ENCODE measurements at places on chromosomes 12 and 14.

- peak; percentile 49 for DNase-seq
- H3K4me3 ChIP-seq = no peak overlapping the region
- H3K27ac ChIP-seq = no peak overlapping the region
- no peaks in the 10 kb centered on the region for H3K36me3 ChIP-seq
- H3K4me1 ChIP-seq = no peaks in the 10 kb centered on the region
Observed at GRCh38 chr14:56491299-56492285, 88.0 kb upstream of the TMEM260 start.

- no peaks in the 10 kb centered on the region for H3K27me3 ChIP-seq
- no peak overlapping the region for H3K4me3 ChIP-seq
- no peaks in the 10 kb centered on the region for H3K36me3 ChIP-seq
- no peaks in the 10 kb centered on the region for H3K4me1 ChIP-seq
- DNase-seq = no peak
Observed at GRCh38 chr14:80315681-80316080, 104.4 kb upstream of the DIO2 start.

GRCh38 chr14:81550001-81550637 lies 16.5 kb upstream of the SEL1L start:
- no peak overlapping the region for H3K4me3 ChIP-seq
- no peak for DNase-seq
- no peaks in the 10 kb centered on the region for H3K27me3 ChIP-seq
- H3K27ac ChIP-seq = no peak overlapping the region
- H3K4me1 ChIP-seq = no peaks in the 10 kb centered on the region

GRCh38 chr12:91467686-91468085 lies 285.1 kb upstream of the DCN start:
- no peak overlapping the region for H3K4me3 ChIP-seq
- DNase-seq = no peak
- H3K4me1 ChIP-seq = no peaks in the 10 kb centered on the region
- H3K27me3 ChIP-seq = no peaks in the 10 kb centered on the region
- H3K36me3 ChIP-seq = no peaks in the 10 kb centered on the region

DNA sequence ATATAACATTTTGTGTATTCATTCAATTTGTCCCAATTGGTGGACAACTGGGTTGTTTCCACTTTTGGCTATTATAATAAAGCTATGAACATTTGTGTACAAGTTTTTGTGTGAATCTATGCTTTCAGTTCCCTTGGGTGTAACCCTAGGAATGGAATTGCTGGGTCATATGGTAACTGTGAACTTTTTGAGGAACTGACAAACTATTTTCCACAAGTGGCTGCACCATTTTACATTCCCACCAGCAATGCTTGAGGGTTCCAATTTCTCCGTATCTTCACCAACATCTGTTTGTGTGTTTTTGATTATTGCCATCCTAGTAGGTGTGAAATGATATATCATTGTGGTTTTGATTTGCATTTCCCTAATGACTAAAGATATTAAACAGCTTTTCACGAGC lies 13.0 kb downstream of the LPCAT3 start:
- H3K4me1 ChIP-seq = peaks cover 15% of the 10 kb centered on the region
- H3K27ac ChIP-seq = no peak overlapping the region
- DNase-seq = no peak
- H3K4me3 ChIP-seq = no peak overlapping the region
- H3K27me3 ChIP-seq = no peaks in the 10 kb centered on the region
- H3K36me3 ChIP-seq = no peaks in the 10 kb centered on the region

DNA sequence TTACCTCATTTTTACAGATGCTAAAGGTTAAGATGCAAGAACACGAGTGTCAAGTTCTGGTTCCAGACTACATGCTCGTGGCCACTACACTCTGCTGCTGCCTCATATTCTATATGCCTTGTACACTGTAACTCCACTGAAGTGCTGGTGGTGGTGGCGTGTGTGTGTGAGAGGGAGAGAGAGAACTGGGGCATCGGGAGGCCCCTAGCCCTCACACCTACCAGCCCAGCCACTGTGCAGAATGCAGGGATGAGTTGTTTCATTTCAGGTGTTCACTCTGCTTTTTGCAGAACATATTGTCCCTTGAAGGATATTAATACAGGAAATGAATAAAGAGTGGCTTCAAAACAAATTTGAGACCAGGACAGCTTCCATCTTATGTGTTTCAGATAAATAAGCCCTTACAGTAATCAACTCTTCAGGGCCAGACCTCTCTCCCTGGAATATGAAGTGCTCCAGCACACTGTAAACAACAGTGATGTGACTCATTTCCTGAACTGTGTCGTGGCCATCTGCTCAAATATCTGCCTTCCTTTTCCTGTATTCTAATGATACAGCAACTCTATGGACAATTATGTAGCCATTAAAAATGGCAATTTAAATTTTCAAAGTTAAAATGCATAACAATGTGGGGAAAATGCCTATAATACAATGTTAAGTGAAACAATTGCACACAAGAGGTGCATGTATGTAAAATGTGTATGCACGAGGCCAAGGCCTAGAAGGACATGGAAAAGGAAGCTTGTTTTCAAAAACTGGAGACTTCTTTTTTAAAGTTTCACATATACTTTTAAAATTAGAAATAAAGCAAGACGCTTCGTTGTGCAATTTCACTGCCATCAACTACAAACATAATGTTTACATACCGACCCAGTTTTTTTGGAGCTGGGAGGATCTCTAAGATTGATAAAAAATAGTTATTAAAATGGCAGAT lies 215.4 kb downstream of the PELI2 start:
- H3K4me3 ChIP-seq = no peak overlapping the region
- H3K36me3 ChIP-seq = no peaks in the 10 kb centered on the region
- no peak overlapping the region for H3K27ac ChIP-seq
- H3K4me1 ChIP-seq = peaks cover 10% of the 10 kb centered on the region
- DNase-seq = peak; percentile 13
- no peaks in the 10 kb centered on the region for H3K27me3 ChIP-seq

DNA sequence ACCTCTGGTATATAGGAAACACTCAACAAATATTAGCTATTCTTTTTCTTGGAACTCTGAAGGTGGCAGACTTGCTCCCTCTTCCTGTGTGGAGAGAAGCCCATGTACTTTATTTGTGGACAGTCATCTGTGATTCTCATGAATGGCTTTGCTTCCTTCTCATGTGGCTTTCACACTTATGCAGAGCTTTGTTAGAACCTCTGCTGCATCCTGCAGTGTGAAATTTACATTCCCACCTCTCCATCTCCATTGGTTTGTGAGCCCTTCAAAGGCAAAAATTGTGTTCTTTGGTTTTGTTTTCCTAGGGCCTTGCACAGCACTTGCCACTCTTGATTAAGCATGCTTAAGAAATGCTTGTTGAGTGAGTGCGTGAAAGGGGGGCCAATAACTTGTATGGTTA lies 51.9 kb downstream of the BICD1 start:
- DNase-seq = no peak
- no peaks in the 10 kb centered on the region for H3K36me3 ChIP-seq
- H3K4me1 ChIP-seq = no peaks in the 10 kb centered on the region
- no peak overlapping the region for H3K4me3 ChIP-seq
- H3K27me3 ChIP-seq = no peaks in the 10 kb centered on the region

GRCh38 chr14:89486505-89486904 lies 69.5 kb upstream of the FOXN3 start:
- H3K27me3 ChIP-seq = no peaks in the 10 kb centered on the region
- H3K4me1 ChIP-seq = peaks cover 69% of the 10 kb centered on the region
- no peak for DNase-seq
- no peak overlapping the region for H3K27ac ChIP-seq
- no peak overlapping the region for H3K4me3 ChIP-seq

- H3K27ac ChIP-seq = no peak overlapping the region
Observed at GRCh38 chr14:75720842-75721498, 59.9 kb downstream of the TTLL5 start.

- DNase-seq = no peak
- no peaks in the 10 kb centered on the region for H3K27me3 ChIP-seq
- no peak overlapping the region for H3K4me3 ChIP-seq
- peaks cover 6% of the 10 kb centered on the region for H3K36me3 ChIP-seq
- no peak overlapping the region for H3K27ac ChIP-seq
Observed at GRCh38 chr14:92565718-92566115, 52.1 kb downstream of the RIN3 start.

DNA sequence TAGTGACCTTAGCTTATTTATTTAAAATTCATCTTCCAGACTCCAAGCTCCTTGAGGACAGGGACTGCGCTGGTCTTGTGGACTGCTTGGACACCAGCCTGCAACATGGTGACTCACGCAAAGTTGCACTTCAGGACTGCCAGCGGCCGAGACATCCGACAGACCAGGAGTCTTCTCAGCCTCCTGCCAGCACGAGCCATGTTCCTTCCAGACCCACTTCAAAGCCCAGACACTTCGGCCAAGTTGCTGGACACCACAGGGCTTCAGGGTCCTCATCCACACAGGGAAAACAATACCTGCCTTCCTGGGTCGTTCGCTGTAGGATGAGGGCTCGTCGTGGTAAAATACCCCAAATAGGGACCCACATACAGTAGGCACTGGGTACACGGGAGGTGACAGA lies 88.7 kb downstream of the BCL11B start:
- H3K27me3 ChIP-seq = peaks cover 1% of the 10 kb centered on the region
- H3K27ac ChIP-seq = no peak overlapping the region
- no peaks in the 10 kb centered on the region for H3K4me1 ChIP-seq
- no peak for DNase-seq
- no peak overlapping the region for H3K4me3 ChIP-seq

DNA sequence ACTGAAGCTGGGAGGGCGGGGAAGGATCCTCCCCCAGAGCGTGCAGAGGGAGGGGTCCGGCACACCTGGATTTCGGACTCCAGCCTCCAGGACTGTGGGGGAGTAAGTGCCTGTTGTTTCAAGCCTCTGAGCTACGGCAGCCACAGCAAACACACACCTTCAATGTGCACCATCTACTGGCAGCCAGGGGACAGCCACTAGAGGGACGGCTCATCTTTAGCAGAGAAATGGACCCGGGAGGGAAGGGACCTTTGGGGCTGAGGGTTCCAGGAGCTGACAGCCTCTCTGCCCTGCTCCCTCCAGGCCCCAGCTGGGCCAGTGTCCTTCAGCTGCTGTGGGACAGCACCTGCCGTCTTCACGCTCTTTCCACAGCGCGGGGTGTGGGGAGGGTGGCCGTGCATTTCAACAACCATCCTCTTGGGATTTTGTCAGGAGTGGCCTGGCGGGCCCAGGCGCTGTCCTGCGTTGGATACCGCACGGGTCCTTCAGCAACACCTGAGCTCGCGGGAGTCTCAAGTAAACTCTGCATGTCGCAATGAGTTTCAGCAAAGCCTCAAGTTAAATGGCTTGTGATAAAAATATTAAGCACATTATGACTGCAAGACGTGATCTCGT lies 209.2 kb upstream of the C14orf180 start:
- no peaks in the 10 kb centered on the region for H3K36me3 ChIP-seq
- peak; percentile 15 for DNase-seq
- H3K4me3 ChIP-seq = no peak overlapping the region

- H3K4me3 ChIP-seq = no peak overlapping the region
- H3K4me1 ChIP-seq = no peaks in the 10 kb centered on the region
- H3K27me3 ChIP-seq = no peaks in the 10 kb centered on the region
- H3K36me3 ChIP-seq = no peaks in the 10 kb centered on the region
- no peak overlapping the region for H3K27ac ChIP-seq
Observed at GRCh38 chr14:26173581-26174110, 424.2 kb downstream of the NOVA1 start.

DNA sequence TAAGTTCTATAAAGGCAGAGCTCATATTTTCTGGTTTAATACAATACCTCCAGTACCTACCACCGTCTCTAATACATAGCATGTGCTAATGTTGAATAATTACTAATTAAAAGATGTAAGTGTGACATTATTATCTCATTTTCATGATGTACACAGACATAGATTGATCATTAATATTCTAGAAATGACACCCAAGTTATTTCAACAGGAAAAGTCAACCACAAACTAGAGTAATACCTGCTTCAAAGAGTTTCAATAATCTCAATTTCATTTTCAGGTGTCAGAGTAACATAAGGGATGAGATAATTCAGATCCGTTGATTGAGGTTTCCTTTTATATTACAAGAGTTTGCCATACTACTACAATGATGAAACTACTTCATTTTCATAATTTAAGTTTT lies 388.9 kb downstream of the SOX5 start:
- no peak overlapping the region for H3K27ac ChIP-seq
- H3K36me3 ChIP-seq = peaks cover 6% of the 10 kb centered on the region
- no peaks in the 10 kb centered on the region for H3K4me1 ChIP-seq
- DNase-seq = no peak
- no peaks in the 10 kb centered on the region for H3K27me3 ChIP-seq
- no peak overlapping the region for H3K4me3 ChIP-seq

GRCh38 chr12:12007713-12008231 lies 63.0 kb upstream of the BCL2L14 start:
- no peaks in the 10 kb centered on the region for H3K36me3 ChIP-seq
- H3K27me3 ChIP-seq = peaks cover 4% of the 10 kb centered on the region
- H3K4me3 ChIP-seq = no peak overlapping the region
- no peak overlapping the region for H3K27ac ChIP-seq
- no peak for DNase-seq
- no peaks in the 10 kb centered on the region for H3K4me1 ChIP-seq

DNA sequence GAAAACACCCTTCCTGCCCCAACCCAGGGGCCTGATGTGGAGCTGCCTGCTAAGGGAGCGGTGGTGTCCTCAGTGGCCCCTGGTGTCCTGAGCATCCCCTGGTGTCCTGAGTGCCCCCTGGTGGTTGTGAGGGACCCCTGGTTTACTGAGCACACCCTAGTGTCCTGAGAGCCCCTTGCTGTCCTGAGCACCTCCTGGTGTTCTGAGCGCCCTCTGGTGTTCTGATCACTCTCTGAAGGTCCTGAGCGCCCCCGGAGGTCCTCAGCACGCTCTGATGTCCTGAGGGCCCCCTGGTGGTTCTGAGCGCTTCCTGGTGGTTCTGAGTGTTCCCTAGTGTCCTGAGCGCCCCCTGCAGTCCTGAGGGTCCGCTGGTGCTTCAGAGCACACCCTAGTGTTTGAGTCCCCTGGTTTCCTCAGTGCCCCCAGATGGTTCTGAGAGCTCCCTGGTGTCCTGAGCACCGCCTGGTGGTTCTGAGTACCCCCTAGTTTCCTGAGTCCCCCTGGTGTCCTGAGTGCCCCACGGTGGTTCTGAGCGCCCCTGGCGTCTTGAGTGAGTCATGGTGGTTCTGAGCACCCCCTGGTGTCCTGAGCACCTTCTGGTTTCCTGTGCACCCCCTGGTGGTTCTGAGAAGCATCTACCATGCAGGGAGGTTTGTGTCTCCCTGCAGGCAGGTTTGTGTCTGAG lies 1004.2 kb downstream of the TMEM121 start:
- no peak overlapping the region for H3K4me3 ChIP-seq
- peak; percentile 5 for DNase-seq
- no peaks in the 10 kb centered on the region for H3K4me1 ChIP-seq

DNA sequence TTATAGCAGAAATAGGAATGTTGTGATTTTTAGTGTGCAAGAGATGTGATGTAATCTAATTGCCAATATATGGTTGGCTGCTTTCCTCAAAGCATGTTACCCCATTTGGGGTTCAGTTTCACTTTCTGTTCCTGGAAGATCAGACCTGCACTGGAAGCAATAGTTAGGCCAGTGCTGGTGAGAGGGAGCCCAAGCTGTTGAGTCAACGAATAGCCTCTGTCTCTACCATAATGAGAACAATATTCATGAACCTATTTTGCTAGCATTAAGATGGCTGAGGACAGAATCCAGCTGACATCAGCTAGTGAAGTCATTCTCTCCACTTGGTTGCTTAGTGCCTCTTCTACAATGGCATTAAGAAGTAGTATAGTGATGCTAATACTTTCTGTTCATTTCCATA lies 379.9 kb upstream of the DCN start:
- no peaks in the 10 kb centered on the region for H3K4me1 ChIP-seq
- H3K27ac ChIP-seq = no peak overlapping the region
- no peak for DNase-seq
- no peak overlapping the region for H3K4me3 ChIP-seq

Data from HepG2 (cell line).